ENCODE measurements at places on chromosomes 7 and 10.

DNA sequence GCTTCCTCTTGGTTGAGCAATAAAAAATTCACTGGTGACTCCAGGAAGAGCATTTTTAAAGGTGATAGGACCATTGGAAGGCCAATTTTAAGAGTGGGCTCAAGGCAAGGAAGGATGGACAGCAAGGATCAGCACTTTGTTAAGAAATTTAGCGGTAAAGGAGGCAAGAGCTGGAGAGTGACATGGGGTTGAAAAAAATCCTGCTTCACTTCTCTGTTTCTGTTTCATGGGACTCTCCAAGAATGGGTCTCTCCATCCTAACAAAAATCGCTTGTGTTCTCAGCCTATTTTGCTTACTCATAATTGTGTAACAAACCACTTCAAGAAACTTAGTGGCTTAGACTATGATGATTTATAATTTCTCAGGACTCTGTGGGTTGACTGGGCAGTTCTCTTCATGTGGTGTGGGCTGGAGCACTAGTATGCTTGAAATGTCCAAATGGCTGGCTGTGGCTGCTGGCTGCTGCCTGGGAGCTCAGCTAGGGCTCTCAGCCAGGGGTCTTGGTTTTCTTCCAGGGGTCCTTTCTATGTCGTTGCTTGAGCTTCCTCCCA lies 59.8 kb upstream of the ZNRF2 start:
- no peak for DNase-seq

DNA sequence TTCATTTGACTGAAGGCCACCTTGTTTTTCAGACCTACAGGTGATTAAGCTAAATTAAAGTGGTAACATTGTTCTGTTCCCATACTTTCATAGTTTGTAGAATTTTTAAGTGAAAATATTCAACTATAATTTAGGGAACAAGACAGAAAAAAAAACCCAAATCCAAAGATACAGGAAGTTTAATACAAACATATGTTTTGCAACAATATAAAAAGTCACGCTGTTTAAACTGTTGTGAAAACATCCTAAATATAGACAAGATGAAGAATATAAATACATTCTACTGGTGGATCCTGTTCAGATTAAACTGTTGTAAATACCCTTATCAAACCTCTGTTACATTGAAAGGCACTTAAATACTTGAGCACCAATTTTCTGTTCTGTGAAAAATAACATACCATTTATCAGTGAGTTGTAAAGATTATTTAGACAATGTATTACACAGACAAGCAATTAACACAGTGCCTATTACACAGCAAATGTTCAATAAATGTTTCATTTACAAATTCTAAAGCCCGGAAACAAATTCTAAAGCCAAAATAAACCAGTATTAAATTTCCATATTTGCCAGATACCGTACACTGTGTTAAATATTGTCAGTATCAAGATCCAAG lies 14.2 kb downstream of the ASZ1 start:
- DNase-seq = no peak

GRCh38 chr10:62205750-62206399 lies 62.8 kb downstream of the RTKN2 start:
- no peak for DNase-seq

DNA sequence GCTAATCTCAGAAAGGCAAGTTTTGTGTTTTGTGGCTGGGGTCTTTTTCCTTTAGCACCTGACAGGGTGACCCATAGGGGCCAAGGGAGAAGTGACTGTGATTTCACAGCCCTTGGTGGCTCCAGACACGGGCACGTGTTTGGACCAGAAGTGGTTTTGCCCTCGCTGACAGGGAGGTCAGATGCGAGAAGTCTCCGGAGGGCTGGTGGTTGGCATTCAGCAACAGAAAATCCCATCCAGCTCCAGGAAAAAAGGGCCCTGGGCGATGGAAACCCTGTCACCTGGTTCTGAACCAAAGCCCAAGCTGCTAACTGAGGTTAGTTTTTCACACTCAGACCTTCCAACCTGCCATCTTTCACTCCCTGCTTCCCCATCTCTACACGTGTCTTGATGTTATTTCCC lies 272.9 kb downstream of the TRIL start:
- DNase-seq = no peak

- DNase-seq = no peak
Observed at GRCh38 chr10:7185367-7185690, 225.5 kb downstream of the SFMBT2 start.

DNA sequence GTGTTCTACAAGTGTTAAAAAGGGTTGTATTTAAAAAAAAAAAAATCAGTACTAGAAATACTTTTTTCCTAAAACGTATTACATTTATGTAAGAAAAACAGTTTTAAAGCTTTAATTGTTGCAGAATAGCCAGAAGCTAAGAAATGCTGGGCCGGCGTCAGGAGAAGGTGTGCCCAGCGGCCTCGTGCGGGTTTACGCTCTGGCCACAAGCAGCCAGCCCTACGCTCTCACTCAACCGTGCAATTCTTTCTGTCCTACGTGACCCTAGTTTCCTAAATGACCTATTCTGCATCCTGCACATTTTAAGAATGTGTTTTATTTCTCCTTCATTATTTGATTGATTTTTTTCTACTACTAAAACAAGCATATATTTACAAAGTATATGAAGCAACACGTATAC lies 279.7 kb upstream of the KLF14 start:
- DNase-seq = no peak

DNA sequence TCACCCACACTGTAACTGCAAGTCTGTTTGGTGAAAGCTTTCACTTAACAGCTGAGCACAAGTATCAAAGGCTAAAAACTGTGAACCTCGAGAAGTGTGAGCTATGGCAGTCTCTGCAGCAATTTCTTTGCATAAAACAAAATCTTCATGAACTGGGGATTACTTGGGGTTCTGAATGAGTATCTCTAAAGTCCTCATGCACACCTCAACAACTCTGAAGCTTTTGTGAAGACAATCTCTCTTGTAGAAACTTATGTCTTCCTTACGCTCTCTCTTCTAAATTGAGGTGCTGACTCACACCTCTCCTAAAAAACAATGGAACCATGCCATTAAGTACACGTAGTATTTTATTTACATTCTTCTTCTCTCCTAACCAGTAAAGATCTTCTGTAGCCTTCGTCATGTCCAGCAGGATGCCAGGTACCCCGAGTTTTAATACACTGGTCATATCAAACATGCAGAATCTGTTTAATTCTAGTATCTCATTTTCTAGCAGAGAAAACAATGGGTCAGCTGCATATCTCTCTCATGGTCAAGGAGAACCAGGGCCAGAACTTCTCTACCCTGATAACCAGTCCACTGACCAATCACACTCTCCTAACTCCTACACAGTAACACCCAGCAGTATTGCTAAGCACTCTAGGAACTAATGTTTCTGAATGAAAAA lies 76.9 kb downstream of the UBE2H start:
- no peak for DNase-seq

GRCh38 chr10:93816123-93816747 lies 58.5 kb downstream of the LGI1 start:
- no peak for DNase-seq

DNA sequence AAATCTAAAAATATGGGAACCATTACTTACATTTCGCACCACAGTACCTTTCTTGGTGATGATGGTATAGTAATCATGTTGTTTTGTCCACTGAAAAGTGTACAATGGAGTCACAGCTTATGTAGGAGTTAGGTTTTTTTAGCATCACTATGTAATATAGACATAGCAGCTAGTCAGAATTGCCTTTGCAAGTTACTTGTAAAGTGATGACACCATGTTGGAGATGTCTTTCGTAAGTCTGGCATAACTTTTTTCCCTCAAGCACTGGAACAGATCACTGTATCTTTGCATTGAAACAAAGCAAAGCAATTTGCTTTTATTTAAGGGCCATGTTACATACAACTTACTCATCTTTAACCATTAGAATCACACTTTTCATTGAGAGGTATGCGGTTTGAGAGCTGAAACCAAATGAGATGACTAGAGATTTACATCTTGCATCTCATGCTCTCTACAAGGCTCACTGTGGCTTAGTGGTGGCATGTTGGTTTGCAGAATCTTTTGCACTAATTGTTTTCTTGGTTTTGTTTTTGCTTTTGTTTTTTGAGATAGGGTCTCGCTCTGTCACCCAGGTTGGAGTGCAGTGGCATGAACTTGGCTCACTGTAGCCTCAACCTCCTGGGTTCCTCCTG lies 18.3 kb downstream of the UBN2 start:
- DNase-seq = no peak

DNA sequence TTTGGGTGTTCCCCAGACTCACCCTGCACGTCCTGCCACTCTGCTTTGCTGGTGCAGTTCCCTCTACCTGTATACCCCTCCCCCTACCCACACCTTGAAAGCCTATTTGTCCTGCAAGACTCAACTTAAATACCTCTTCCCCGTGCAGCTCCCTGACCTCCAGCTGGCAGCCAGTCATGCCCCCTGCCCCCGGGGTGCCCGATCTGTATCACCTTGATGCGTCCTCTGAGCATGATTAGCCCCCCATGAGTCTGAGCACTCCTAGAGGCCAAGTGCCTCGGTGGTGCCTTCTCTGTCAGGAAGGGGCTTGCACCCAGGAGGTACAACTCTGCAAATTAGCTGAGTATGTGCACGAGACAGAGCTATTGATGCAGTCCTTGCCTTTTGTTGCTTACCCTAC lies 95.1 kb downstream of the RGS10 start:
- DNase-seq = no peak

GRCh38 chr7:135918134-135918533 lies 59.0 kb downstream of the MTPN start:
- DNase-seq = no peak

DNA sequence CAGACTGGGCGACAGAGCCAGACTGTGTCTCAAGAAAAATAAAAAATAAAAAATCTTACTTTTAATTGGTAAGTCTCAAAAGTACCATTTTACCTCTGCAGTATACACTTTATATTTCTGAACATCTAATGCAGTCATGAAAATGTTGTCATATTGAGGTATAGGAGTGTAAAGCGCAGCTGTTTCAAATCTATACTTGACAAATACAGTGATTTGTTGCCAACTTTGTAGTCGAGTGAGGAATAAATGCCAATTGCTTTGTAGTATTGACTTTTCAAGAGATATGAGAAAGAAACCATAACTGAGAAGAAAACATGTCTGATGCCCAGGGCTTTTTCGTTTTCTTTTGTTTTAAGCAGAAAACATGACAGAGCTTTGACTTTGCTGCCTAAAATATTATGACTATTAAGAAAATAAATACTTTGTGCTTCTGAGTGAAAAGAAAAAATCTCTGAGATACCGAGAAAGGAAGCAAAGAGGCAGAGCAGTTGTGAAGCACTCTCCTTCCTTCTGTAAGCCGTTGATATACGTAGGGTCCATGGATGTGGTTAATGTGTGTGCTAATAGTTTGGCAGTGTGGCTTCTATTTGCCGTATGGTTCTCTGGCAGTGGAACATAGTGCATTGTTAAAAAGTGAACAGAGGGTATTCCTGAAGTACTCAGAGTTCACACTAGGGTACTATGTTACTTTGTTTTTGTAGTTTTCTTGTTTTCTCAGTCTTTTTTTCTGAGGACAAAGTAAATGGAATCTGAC lies 38.2 kb downstream of the AVL9 start:
- DNase-seq = no peak

DNA sequence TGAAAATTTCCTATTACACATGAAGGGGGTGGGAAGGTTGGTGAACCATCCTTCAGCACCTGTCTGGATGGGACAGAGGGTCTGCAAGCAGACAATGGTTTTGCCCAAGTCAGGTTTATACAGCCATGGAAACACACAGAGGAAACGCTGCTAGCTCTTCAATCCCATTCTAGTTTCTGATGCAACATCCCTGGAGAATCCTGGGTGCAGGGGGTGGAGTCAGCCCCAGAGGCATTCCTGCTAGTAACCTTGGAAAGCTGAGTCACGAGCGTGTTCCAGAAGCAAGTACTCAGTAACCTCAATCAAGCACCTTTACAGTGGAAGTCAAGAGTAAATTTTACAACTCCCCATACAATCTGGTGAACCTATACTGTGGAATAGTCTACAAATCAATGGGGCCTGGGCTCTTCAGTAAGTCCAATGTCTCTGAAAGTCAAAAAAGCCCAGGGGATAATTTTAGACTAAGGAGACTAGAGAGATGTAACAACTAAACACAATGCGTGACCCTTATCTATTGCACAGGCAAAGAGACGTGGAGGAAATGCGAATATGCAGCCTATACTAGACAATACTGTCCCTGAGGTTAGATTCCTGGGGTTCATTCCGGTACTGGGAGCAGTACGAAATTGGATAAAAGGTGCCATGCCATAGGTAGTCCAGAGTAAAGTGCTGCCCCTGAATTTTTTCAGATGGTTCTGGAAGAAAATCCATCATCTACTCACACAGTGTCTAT lies 95.4 kb downstream of the ZRANB1 start:
- DNase-seq = no peak

- DNase-seq = no peak
Observed at GRCh38 chr7:44353668-44354067, 28.3 kb upstream of the CAMK2B start.

DNA sequence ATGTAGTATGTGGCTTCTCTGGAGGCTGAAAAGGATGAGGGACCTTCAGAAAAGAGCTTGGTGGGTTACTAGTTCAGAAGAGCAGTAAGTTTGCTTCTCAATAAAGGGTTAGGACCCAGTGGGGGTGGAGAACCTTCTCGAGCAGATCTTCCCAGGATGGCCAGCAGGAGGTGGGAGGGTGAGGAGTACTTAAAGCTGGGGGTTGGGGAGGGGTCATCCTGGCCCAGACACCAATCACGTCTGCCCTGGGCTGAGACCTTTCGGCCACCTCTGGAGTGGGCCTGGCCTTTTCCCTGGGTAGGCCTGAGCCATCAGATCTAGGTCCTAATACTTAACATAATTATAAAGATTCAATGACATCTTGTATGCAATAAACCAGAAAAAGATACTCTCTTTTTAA lies 149.0 kb upstream of the TCF7L2 start:
- DNase-seq = no peak

DNA sequence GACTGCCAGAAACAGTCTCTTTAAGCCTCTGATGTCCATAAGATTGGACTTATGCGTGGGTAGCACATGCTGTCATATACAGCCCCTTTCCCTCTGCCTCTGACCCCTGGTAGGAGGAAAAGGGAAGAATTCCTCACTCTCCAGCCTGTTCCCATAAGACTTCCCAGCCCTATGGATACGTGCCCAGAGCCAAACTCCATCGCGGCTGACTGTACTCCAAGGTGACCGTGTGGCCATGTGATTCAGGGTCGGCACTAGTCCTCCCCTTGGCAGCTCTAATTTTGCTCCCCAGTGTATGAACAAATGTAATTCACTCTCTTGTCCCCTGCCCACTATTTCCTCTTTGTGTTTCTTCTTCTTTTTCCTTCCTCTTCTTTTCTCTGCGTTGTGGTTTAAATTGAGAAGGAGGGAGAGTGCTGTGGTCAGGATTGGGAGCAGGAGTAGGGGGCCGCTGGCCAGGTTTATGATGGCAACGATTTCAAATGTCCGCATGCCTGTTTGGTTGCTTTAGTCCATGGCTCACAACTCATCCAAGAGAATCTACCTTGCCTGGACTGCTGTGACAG lies 43.8 kb downstream of the PRLHR start:
- DNase-seq = no peak

Data from effector memory CD4-positive, alpha-beta T cell (primary cell).